ENCODE measurements at places on chromosomes 12 and 14.

- DNase-seq, result no peak
Measured at GRCh38 chr14:26401179-26401968, 196.5 kb downstream of the NOVA1 start.

GRCh38 chr14:75476274-75476995 is 45.8 kb upstream of the BATF start:
- no peak for DNase-seq

DNA sequence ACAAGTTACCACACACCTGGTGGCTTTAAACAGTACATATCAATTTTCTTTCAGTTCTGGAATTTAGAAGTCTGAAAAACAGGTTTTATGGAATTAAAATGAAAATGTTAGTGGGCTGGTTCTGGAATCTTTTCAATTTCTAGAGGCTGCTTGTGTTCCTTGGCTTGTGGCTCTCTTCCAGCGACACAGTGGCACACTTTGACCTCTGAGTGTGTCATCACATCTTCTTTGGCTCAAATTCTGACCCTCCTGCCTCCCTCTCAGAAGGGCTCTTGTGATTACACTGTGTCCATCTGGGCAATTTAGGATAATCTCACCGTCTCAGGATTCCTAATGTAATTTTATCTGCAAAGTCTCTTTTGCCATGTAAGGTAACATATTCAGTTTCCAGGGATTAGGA is 170.0 kb downstream of the PLCZ1 start:
- DNase-seq, result no peak

DNA sequence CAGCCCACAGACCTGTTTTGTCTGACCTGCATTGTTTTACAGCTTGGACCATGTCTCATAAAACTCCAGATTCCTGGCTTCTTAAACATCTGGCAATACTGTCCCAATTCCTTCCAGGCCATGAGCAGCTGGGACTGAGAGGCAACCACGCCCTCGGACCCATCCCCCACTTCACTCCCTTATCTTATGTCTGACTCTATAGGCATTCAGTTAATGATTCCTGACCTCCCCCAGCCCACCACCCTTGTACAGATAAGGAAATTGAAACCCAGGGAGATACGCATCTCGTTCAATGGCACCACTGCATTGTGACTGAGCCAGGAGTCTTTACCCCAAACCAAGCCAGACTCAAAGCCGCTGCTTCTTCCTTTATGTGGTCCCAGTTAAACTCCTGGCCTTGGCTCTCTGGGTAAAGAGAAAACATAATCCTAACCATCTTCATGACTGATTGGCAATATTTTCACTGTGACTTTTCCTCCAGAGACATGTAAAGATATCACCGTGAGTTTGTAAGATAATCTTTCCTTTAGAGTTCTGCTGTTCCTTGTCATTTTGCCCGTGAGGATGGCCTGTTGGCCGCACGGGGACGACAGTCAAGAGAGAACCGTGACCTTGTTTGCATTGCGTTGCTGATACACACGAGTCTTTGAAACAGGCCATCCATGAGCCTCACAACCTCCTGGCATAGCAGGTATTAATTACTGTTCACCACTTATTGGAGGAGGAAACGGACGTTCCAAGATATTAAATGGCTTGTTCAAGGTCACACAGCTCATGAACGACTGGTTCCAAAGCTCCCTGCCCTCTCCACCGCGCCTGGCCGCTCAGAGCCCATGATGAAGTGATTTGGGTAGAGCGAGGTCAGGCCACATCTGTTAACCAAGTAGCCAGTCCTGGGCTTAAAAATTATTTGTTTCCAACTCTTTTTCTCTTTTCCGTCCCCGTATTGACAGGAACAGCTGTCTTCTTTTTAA is 39.4 kb downstream of the MAP1LC3B2 start:
- no peak for DNase-seq

DNA sequence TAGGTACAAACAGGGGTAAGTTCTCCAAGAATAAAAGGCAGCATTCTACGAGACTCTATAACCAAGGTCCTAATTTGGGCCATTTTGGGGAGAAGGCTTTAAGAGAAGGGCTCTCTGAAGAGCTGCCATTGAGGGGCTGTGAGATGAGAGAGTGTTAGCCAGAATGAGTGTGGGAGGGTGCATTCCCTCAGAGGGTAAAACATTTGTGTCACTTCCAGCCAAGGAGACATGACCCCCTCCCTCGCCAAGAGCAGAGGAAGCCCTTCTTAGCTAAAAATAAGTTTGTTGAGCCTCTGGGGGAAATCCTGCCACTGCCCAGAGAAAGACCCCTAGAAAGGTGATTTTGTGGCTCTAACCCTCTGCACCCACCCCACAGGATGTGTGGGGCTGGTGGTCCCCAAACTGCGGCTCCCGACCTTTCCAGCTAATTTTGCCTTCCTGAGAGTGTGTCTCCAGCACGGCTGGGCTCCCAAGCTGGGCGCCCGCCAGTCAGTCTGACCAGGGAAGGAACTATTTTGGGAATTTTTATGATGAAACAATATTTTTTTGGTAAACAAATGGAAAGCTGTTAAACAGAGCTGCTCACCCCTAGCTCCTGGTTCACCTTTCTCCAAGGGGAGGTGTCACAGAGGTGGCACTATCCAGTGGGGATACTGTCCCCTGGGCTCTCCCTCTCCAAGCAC is 65.9 kb upstream of the JDP2 start:
- DNase-seq, result no peak

All from inflammatory macrophage treated with lipopolysaccharide for 4 hours (primary cell).